ENCODE measurements at places on chromosomes 2 and 18.

- peak; percentile 55 for DNase-seq
Observed at GRCh38 chr2:102050854-102051391, 59.2 kb downstream of the IL1R2 start.

DNA sequence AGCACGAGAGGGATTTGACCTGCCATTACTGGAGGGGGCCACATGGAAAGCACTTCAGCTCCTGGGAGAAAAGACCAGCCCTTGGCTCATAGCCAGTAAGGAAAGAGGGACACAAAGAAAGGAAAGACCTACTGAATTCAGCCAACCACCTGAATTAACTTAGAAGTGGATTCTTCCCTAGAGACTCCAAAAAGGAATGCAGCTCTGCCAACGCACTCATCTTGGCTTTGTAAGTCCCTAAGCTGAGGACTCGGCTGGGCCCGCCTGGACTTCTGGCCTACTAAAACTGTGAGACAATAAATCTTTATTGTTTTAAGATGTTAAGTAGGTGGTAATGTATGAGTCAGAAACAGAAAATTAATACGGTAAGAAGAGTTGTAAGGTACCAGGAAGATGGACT is 11.5 kb downstream of the ATF2 start:
- DNase-seq, result no peak

DNA sequence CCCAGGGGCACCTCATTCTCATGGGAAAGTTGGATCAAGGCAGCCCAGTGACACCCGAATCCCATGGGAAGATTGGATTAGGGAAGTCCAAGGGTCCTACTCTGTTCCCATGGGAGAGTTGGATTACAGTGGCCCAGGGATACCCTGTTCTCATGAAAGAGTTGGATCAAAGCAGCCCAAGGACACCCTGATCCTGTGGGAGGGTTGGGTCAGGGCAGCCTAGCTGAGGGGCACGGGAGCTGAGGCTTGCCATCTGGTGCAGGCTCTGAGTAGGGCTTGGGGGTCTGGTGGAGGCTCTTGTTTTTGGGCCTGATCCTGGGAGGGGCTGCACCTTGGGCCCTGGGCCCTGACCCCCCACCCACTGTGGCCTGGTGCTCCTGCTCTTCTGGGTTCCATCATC is 87.1 kb downstream of the ACKR3 start:
- DNase-seq, result no peak

DNA sequence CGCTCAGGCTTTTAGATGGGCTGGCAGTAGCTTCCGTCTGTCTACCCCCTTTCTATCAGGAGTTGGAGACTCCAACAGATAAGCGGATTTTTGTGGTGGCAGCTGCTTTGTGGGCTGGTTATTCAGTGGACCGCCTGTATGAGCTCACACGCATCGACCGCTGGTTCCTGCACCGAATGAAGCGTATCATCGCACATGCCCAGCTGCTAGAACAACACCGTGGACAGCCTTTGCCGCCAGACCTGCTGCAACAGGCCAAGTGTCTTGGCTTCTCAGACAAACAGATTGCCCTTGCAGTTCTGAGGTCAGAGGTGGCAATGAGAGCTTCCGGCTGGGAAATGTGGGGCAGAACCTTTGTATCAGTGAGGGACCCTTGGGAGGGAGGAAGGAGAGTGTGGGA is 14.8 kb downstream of the CAD start:
- DNase-seq, result no peak

- DNase-seq, result no peak
Observed at GRCh38 chr18:13576598-13576997, 149.8 kb downstream of the FAM210A start.

GRCh38 chr2:188808947-188809355 is 165.2 kb upstream of the COL3A1 start:
- DNase-seq, result no peak

GRCh38 chr2:151713291-151713903 is 20.9 kb downstream of the NEB start:
- no peak for DNase-seq

GRCh38 chr2:57429831-57430230 is 616.8 kb upstream of the VRK2 start:
- no peak for DNase-seq
